ENCODE measurements at places on chromosomes 4 and X.

- peak; percentile 66 for DNase-seq
These were observed 156.0 kb downstream of the SH3KBP1 start for GRCh38 chrX:19731307-19731820.

DNA sequence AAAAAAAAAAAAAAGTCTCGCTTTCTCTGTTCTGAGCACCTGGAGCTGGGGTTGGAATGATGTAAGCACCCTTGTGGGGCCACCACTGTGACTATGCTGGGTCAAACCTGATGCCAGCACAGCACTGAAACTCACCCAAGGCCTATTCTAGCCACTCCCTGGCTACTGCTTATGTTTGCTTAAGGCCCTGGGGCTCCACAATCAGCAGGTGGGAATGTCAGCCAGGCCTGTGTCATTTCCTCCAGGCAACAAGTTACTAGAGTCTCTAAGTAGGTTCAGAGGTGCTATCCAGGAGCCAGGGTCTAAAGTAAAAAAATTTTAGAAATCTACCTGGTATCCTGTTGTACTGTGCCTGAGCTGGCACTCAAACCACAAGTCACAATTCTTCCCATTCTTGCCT lies 1306.8 kb downstream of the STIM2 start:
- no peak for DNase-seq

GRCh38 chrX:115357326-115358120 lies 68.0 kb downstream of the LUZP4 start:
- DNase-seq = no peak

DNA sequence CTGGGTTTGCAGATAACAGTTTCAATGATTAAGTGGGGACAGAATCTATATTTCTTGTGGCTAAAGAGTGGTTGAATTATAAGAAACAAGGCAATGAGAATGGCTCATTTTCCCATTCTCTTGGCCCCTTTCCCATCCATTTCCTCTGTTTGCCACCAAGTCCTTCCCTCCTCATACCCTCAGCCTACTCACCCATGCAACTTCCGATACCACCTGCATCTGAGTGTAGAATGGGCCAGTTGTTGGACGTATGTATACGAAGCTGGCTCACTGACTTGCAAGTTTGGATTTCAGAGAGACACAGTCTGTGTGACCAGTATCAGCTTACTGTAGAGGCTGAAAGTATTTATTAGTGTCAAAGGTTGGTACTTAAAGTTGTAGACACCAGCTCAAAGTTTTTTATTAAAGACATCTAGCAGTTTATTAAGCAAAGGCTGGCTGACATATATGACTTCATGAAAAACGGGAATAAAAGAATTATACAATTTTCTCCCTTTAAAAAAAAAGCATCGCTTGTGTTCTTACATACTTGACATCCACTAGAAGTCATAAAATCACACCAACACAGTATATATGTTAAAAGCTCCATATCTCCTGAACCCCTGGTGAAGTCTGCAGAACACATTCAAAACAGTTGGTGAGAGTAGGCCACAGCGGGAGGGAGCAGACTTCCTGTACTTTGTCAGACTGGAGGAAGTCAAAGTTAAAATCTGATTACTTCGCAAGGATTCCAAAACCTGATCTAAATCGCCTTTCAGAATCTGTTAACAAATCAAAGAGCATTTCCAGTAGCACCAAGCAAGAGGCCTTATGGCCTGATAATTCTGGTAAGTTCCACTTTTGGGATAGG lies 22.4 kb upstream of the STIM2 start:
- no peak for DNase-seq

- no peak for DNase-seq
These were observed 47.2 kb downstream of the EDNRA start for GRCh38 chr4:147528054-147528453.

DNA sequence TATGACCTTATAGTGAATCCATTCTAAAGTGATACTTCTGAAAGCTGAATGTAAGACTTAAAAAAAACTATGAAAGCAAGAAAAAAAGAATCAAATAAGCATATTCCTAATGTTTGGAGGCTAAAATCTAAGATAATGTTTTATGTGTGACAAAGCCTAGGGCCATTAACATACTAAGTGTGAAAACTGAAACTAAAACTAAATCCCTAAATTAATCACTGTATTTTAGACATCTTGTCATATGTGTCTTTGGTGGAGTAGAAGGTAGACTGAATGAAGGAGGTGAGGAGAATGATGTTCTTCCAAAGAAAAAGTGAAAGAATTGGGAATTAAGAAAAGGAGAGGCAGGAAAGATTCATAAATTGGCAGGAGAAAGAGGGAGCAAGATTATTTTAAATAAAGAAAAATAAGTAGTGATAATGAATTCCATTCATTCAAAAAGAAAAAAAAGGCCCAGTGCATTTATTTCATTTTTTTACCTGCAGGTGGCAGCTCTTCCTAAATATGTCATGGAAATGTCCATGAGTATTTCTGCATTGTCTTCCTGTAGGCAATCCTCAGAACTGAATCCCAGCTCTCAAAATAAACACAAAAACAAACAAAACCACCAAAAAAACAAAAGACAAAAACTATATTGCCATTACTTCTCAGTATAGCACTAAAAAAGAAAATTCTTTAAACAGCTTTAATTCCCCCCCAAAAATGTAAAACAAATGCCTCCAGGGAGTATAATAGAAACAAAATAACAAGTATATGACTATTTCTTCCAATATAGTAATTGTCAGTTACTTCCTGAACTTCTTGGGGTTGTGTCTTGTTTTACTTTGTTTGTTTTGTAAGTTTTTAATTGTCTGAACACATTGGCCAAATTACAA lies 17.0 kb upstream of the AP1AR start:
- DNase-seq = peak; percentile 59

- DNase-seq = no peak
These were observed 26.9 kb upstream of the TMPRSS11B start for GRCh38 chr4:68272380-68272779.

DNA sequence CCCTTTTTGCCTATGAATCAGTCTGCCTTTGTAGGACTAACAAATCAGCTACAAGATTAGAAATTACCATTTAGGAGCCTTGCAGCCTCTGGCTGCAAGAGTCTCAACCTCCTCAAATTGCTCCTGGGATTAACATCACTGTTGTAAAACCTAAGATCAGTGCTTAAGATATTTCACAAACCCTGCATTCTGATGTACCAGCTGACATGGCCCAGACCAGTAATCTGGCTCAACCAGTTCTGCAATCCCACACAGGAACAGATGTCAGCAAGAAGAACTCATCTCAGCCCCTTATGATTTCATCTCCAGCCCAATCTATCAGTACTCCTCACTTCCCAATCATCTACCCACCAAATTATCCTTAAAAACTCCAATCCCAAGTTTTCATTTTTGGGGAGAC lies 32.5 kb upstream of the AADAT start:
- DNase-seq = no peak

- no peak for DNase-seq
These were observed 181.1 kb upstream of the SMIM31 start for GRCh38 chr4:164572877-164573279.

GRCh38 chr4:106694232-106694631 lies 325.7 kb upstream of the GIMD1 start:
- peak; percentile 44 for DNase-seq

GRCh38 chr4:182023469-182023868 lies 219.7 kb upstream of the TENM3 start:
- DNase-seq = no peak

GRCh38 chrX:40074080-40074958 lies 23.4 kb downstream of the BCOR start:
- no peak for DNase-seq

DNA sequence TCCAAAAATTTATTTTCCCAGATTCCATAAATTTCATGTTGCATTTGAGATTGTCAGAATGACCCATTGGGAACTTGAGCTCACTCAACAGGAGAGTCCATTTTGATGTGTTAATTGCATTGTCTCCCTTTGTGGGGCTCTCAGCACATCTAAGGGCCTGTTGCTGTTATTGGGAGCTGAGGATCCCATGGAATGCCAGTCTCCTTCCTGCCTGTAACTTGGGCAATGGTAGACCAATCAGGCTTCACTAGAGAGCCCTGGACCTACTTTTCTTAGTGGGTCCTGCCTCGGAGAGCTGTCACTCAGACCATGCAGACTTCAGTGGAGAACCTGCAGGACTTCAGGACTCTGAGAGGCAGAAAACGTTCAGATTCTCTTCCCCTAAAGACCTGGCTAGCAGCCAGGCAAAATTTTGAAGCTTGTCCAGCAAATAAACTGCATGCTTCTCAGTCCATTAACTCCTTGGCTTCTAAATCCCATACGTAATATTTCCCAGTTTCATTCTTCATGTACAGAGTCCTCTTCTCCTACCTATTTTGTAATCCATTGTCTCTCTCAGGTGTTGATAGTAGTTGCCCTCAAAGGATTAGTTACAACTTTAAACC lies 25.1 kb downstream of the OCRL start:
- no peak for DNase-seq

GRCh38 chrX:42714981-42715700 lies 62.8 kb downstream of the PPP1R2C start:
- no peak for DNase-seq

GRCh38 chrX:1700757-1701156 lies 85.9 kb downstream of the ASMT start:
- no peak for DNase-seq

DNA sequence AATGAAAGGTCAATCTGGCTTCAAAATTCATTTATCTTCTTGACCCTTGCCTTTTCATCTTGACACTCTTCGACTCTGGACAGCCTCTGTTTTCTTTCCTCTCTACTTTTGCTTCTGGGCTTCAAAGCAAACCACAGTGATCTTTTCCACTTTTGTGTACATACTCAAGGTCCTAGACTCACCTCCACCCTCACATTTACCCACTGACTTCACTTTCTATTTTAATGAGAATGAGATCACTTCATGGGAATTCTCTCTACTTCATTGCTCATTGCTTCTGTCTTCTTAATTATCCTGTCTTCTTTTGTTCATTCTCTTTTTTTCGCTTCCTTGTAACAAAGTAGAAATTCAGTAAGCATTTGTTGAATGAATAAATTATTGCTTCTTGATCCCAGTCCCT lies 330.1 kb upstream of the HAND2 start:
- no peak for DNase-seq

DNA sequence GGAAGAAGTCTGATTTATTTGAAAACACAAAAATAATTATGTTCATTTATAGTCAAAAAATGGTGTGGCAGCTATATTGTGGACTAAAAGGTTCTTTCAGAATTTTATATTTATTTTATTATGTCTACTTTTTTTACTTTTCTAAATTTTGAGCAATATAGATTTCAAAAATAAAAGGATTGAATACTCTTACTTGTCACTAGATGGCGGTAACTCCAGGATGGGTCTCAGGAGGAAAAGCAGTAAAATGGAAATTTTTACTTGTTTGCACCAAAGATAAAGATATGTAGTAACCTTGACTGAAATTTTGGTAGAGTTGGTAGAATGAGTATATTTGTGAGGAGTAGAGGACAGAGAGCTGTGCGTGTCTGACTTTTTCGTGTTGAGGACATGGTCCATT lies 14.5 kb upstream of the DACH2 start:
- no peak for DNase-seq

DNA sequence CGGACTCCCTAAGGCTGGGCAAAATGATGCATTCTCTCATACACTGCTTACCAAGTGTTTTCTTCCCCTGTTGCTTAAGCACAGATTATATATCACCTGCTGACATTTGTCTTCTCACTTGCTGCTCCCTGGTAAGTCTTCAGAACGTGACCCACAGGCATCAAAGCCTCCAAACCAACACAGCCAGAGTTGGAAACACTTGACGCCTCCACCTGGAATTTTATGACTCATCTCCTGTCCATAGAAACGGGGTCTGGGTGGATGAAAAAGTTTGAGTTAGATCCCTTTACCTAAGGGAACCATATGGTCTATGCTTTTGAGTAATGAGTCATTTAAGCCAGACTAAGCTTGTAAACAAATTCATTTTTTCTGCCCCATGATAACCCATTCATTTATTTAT lies 251.6 kb downstream of the USP46 start:
- DNase-seq = no peak

DNA sequence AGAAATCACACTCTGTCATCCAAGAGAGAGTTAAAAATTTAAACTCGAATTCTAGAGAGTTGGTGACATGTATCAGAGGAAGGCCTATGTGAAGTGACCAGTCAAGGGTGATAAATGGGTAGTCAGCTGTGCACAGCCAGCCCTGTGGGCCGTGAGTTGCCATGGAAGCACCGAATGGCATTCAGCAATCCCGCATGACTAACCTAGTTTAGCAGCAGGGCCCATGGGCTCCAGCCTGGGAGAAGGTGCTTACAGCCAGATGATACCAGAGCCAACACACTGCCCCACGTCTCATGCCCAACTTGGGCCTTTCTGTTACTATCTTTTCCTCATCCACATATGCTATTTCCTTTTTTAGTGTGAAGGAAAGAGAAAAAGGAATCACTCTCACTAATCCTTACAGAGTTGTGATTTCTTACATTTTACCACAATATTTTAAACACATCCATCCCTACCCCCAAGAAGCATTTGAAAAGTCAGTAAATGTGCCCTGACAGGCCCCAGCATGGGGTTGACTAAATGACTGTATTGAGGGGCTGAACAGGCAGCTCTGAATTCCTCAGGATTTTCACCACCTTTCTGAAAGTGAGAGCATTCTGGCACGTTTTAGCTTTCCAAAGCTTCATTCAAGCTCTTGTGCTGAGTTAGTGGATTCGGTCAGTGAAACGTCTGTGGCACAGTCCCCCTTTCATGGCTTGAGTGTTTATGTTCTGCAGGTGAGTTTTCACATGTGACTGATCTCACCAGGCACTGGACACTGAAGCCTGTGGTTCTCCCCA lies 104.2 kb downstream of the AFF1 start:
- DNase-seq = peak; percentile 32

DNA sequence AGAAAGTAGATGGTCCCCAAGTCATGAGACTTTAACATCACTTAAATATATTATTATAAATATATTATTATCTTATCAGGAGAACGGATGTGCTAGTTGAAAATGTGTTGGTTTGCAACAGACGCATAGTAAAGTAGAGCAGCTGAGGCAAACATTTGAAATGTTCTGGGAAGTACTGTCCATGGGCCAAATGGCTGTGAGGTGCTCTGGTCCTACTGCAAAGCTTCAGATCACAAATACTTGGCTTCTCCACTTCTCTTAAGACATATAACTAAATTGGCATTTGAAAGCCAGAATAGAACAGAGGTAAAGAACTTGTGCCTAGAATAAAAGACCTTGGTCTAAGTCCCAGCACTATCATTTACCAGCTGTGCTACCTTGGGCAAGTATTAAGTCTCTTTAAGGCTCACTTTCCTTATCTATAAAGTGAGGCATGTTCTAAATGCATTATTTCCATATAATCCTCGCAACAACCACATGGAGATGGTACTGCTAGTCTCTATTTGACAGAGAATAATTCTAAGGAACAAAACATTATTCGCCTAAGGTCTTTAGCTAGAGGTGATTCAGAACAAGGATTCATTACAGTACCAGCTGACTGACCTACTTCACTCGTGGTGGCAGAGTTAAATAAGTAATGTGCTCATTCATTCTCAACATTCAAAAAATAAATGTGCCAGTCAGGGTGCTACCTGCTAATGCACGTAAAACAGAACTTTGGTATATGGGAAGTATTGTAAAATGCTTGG lies 297.1 kb downstream of the PPP3CA start:
- DNase-seq = no peak
